ENCODE measurements at places on chromosomes 3 and 15. TPM values are rescaled to one million over a fixed set of nuclear protein-coding genes. Genes with fewer than 3 reads are reported as not detected.

GRCh38 chr15:59111251-59111650 lies 6.3 kb downstream of the CCNB2 start:
- ATAC-seq = no peak

CYP11A1 gene
- total RNA-seq = 0.59 TPM

DNA sequence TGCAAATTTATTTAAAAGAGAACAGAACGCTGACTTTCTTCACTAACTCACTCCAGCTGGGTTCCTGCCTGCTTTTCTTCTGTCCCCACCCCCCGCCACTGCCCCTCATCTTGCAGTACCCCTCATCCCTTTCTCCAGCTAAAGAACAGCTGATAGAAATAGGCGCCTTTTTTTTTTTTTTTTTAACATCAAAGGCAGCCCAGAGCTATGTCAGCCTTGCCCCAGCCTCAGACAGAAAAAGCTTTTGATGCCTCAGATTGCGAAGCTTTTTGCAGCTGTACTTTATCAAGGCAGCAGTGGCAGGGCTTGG lies 1.8 kb downstream of the CADPS start:
- ATAC-seq = peak; percentile 68

GRCh38 chr3:45817831-45818522 lies 21.6 kb upstream of the SLC6A20 start:
- ATAC-seq = peak; percentile 47

CTXN2 gene
- not detected for total RNA-seq

DNA sequence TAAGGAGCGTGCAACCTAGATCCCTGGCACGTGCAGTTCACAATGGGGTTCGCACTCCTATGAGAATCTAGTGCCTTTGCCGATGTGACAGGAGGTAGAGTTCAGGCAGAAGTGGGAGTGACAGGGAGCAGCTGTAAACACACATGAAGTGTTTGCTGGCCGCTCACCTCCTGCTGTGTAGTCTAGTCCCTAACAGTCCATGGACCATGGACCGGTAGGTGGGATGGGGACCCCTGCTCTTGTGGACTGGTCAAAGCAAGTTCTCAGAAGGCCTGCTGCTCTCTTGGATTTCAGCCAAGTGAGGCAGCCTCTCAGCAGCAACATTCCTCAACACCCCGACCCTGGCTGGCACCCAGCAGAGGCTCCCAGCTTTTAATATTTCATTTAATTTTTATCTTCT lies 58.2 kb upstream of the SNRPA1 start:
- ATAC-seq = no peak

DNA sequence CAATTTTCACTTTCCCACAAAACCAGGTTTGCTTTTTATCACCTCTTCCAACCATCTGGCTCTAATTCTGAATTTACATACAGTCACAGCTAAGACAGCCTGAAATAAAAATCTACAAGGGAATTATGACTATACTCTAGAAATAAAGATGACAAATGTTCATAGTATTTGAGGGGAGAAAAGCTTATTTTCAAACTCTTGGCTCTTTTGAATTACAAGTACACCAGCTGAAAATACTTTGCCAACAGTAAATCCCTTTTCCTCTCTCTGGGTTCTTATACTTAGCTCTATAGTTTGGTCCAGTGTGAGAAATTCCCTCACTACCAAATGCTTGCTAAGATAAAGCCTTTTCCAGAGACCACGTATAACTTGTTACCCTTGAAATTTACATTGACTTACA lies 1037.9 kb downstream of the ROBO1 start:
- no peak for ATAC-seq

TMEM108 gene
- 9.2 TPM for total RNA-seq

Data from motor neuron (in vitro differentiated cells).